ENCODE measurements at places on chromosomes 7 and 10.

- no peak for DNase-seq
These were observed 137.4 kb downstream of the TNS3 start for GRCh38 chr7:47444376-47445098.

GRCh38 chr10:48835781-48836180, 103.9 kb downstream of the LRRC18 start:
- DNase-seq: no peak

- no peak for DNase-seq
These were observed 140.9 kb upstream of the NRBF2 start for GRCh38 chr10:62992145-62992721.

- no peak for DNase-seq
These were observed 185.1 kb downstream of the ATRNL1 start for GRCh38 chr10:115278294-115278693.

- DNase-seq: no peak
These were observed 20.8 kb upstream of the FXYD4 start for GRCh38 chr10:43350686-43351085.

GRCh38 chr7:157851501-157852067, 514.8 kb downstream of the DNAJB6 start:
- DNase-seq: no peak

DNA sequence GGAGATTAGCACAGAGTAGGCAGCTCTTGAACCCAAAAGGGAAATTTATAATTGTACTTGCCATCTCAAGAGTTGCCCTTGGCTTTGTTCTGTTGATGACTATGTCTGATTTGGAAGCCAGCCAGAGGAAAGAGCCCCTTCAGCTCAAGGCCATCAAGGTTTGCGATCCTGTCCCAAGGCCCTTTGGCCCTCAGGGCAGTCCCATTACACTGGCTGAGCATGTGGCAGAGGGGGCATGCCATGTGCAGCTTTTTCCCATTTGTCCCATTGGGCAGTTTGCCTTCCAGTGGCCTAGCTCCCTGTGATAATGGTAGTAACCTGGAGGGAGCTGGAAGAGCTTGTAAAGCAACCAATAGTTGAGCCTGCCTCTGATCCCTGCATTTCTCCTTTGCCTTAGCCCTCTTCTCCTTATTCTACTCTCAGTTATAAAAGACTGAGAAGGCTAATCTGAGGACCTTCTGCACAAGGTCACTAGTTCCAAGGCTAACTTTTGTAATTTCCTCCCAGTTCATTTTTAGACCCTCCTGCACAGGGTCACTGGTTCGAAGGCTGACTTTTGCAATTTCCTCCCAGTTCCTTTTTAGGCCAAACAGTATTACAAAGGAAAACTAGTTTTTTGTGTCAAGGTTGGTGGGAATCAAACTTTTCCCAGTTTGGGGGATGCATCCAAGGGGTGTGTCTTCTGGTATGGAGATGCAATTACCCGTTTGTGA, 31.0 kb upstream of the ARHGAP12 start:
- DNase-seq: no peak

DNA sequence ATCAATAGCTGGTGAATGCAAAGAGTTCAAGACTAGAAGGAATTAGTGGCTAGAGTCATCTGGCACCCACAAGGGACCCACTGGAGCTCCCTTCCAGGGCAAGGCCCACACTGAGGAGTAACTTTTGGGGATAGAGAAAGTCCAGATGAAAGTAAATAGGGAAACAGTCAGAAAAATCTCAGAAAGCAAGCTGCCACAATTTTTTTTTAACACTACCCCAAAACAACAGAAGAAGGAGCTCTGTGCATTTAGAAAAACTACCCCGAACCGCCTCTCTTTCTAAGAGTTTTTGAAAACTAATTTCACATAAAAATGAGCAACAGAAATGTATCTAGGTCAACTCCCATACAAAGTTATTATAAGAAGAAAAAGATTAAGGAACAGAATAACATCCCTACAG, 42.2 kb downstream of the AOAH start:
- DNase-seq: no peak

DNA sequence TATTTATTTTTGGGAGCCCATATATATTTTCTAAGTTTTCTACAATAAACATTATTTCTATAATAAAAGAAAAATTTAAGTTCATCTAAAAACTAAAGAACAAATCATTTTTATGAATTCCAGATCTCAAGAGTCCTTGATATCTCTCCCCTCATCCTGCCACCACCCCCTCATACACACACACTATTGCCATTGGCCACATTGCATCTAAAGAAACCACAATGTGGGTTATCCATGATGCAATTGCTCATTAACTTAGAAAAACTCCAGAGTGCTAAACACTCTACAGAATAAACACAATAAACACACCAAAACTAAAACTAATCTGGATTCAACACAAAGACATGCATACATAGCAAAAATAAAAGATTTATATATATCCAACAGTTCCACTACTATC, 37.8 kb downstream of the FAM13C start:
- no peak for DNase-seq

DNA sequence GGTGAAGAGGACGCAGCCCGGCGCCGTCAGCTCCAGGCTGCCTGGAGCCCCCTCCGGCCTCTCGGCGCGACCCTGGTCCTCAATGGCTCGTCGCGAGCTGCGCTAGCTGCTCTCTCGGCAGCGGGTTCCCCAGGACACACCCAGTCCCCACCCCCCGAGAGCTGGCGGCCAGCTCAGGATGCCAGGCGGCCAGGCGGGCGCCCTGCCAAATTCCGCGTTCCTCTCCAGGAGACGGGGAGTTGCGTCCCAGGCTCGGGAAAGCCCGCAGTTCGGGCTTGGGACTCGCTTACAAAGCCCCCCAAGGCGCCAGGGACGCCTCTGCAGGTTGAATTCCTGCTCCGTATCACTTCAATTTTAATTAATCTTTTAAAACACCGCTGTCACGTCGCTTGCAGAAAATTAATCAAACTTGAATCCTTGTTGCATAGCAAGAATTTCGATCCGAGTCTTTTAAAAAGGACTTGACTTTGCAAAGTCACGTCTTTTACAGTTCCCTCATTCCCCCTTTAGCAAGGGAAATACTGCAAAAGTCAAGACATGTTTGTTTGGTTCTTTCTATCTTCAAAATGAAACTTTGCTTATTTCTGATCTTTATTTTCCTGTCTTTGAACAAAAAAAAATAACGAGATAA, 28.2 kb downstream of the SKIDA1 start:
- DNase-seq: peak; percentile 94

- DNase-seq: peak; percentile 73
These were observed 8.4 kb upstream of the LYZL2 start for GRCh38 chr10:30637881-30638467.

GRCh38 chr7:147279514-147279913, 1162.9 kb downstream of the CNTNAP2 start:
- DNase-seq: no peak

DNA sequence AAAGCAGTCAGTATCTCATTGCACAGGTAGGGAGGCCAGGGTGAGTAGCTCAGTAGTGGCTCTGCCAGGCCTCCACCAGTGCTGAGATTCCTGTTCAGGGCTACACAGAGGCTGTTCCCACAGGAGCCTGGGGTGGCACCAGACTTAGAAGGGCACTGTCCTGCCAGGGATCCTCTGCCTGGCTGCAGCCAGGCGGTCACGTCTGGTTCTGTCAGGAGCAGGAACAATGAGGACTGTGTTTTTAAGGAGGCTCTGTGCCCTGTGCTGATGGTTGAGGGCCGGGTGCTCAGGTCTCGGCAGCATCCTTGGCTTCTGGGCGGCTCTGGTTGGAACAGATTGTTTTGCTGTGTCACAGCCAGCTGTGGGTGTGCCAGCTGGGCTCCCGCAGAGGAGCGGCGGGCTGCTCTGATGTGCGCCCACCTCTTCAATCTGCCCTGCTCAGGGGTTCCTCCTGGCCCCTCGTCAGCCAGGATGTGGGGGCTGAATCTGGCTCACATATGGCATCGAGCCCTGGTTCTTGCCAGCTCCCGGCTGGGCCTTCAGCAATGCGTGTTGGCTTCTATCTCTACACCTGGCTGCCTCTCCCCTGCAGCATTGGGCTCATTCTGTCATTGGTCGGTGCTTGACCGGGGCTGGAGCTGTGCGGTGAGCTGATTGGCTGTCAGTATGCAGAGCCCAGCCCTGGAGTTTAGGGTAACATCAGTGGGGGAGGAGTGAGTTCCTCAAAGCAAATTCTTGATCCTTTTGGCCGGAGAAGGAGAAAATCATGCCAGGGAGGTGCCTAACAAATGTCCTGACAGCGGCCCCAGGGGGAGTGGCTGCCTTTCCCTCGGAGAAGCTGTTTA, 41.2 kb downstream of the TACR2 start:
- peak; percentile 68 for DNase-seq

DNA sequence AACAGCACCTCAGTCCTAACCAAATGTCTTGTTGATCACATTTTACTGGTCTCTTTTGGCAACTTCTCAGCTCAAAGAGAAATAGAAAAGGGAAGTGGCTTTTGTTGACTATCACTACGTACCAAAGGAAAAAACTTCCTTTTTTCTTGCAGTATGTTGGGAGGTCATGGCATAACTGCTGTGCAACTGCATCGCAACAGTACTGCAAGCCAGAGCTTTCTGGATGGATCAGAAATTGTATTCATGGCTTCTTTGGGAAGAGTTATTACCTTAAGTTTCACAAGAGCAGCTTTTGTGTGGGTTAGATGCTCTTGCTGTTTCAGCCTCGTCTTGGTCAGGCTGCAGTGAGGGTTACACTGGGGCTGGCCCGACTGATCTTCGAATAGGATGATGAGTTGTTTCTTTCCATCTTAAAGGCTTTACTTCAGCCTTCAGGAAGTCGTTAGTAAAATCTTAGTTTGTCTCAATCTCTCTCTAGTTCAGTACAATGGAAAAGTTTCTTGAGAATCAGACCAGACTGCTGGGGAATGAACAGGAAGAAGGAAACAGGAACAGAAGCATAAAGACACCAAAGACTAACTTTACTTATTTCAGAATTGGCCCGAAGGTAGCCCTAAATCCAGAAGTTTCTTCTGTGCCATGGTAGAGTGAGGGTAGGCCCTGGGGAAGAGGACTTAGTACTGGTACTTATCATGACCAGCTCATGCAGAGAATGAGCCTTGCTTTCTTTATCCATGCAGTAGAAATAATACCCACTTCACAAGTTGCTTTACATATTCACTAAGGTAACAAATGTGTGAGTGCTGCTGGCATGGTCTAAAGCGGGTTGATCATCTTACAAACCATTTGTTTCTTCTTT, 153.6 kb downstream of the CELF2 start:
- no peak for DNase-seq

DNA sequence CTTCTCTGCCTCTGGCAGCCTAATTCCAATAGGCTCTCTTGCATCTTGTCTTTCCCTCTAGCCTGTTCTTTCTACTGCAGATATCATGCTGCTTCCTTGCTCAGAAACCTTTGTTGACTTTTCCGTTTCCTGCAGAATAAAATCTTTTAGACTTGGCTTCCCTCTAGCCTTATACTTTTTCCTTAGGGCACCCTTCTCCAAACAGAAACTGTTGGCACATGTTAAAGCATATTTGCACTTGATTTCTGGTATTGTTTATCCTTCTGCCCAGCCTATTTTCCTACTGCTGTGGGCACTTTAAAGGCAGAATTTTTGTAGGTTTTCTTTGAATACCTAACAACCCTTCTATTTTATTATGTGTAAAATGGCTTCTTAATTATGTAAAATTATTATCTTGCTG, 4.6 kb downstream of the GNAI1 start:
- DNase-seq: no peak

GRCh38 chr7:156131881-156132280, 319.6 kb upstream of the SHH start:
- DNase-seq: no peak

DNA sequence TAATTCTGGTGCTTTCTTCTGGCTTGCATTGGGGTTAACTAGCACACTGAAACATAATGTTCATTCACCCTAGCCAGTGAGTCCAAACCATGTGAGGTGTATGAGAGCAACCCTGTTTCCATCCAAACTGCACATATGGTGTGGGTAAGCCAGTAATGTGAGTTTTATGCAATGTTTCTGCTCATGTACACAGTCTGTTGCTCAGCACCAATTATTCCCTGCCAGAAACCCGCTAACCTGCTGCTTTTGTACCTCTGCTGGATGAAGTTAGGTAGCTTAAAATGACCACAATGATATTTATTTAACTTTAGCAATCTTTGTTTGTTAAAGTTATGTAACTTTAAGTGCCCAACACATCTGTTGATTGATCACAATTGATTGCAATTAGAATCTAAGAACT, 93.7 kb upstream of the RPA3 start:
- DNase-seq: no peak

DNA sequence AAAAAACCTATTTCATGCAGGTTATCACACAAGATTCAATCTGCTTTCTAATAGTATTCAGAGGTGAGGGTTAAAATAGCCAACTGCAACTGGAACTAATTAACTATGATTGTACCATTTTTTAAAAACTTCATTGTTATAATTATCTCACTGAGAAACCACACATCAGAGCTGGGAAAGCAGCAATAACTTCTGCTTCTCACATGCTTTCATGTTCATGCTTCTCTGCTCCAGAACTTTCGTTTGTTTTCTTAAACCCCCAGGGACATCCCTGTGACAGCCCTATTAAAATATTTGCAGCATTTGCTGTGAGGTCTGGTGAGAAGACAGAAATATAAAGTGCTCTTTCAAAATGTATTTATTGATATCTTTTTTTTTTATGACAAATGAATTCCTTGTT, 389.0 kb upstream of the SORCS1 start:
- no peak for DNase-seq

GRCh38 chr7:117827862-117828261, 45.4 kb downstream of the CTTNBP2 start:
- peak; percentile 45 for DNase-seq

- DNase-seq: no peak
These were observed 310.1 kb downstream of the WDR37 start for GRCh38 chr10:1366322-1366691.

- no peak for DNase-seq
These were observed 4.4 kb upstream of the MYL10 start for GRCh38 chr7:101633511-101633910.

- DNase-seq: no peak
These were observed 13.9 kb downstream of the PARD3 start for GRCh38 chr10:34801097-34801733.

GRCh38 chr10:13834581-13835286, 248.0 kb downstream of the PRPF18 start:
- no peak for DNase-seq

GRCh38 chr10:71873582-71874211, 22.6 kb upstream of the PSAP start:
- DNase-seq: no peak

- no peak for DNase-seq
These were observed 12.5 kb upstream of the TSPAN15 start for GRCh38 chr10:69438536-69439349.

- DNase-seq: no peak
These were observed 194.0 kb upstream of the MGMT start for GRCh38 chr10:129272866-129273650.
